ENCODE measurements at places on chromosomes 2 and 18.

GRCh38 chr2:172251231-172251630, 148.5 kb upstream of the DLX2 start:
- DNase-seq, result no peak

DNA sequence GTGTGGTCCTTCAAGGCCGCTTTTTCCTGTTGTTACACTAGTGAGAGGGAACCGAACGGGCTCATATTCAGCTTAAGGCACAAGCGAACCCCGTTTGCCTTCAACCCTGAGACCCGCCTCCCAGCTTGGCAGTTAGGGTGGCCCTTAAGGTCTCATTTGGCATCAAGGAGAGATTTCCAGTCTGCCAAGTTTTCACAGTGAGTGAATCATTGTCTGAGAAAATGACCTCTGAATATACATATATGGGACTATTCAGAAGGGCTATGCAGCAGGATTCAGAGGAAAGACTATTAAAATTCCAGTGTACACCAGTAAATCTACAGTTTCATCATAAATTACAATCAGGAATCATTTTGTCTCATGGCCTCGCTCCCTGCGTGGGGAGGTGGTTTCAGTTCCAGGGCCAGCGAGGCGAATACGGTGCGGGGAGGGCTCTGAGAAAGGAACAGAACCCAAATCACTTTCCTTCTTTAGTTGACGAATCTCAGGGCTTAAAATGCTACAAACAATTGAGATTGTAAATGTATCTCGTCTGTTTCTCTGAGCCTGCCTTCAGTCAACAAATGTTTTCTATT, 231.4 kb downstream of the FAM210A start:
- DNase-seq, result no peak

DNA sequence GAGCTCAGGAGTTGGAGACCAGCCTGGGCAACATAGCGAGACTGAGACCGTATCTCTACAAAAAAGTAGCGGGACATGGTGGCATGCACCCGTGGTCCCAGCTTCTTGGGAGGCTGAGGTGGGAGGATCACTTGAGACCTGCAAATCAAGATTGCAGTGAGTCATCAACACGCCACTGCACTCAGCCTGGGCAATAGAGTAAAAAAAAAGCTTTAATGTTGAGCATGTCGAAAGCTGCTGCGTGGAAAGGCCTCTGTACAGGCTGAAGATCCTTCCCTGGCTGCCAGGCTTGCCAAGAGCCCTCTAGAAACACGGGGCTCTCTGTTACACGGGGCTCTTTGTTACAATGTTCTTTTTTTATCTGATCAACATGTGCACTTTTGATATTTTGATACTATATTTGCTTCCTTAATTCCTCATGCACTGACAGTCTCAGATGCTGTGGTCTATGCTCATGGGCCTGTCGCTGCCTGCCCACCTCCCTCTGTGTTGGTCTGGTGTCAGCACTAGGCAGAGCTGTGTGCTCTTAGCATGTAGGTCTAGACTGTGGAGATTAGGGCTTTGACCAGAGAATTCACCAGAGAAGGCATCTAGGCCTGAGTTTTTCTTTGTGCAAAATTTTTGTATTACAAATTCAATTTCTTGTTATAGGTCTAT, 18.7 kb downstream of the CLK1 start:
- peak; percentile 34 for DNase-seq

DNA sequence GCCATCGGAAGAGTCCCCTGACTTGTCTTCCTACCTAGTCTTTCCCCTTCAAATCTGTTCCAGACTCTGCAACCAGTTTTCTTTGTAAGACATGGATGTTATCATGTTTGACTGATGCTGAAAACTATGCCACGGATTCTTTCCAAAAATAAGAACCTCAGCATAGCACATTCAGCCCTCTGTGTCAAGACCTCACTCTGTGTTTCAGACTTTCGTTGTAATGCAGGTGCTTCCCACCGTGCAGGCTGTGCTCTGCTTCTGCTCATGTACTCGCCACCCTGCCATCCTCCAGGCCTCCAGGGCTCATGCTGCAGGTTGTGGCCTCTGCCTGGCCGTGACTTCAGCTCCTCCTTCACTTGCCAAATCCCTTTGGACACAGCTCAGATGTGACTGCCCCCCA, 347.0 kb upstream of the RAB12 start:
- DNase-seq, result no peak

DNA sequence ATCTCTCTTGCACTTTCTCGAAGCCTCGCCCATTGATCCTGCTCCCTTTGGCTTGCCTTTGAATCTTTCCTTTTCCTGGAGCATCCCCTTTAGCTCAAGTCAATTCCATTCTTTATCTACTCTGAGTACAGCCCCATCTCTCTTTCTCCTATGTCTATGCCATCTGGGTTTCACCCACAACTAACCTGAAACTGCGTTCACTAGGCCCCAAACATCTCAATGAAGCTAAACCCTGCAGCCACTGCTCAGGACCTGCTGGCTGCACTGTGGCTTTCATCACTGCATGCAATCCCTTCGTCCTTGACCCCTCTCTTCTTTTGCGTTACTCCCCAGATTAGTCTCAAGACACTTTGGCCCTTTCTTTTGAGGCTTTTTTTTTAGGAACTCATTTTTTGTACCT, 81.6 kb upstream of the CYRIA start:
- DNase-seq, result no peak

GRCh38 chr2:6946722-6947121, 29.5 kb downstream of the RNF144A start:
- no peak for DNase-seq

- no peak for DNase-seq
Measured at GRCh38 chr2:27264253-27264752, 1.5 kb upstream of the SLC30A3 start.

DNA sequence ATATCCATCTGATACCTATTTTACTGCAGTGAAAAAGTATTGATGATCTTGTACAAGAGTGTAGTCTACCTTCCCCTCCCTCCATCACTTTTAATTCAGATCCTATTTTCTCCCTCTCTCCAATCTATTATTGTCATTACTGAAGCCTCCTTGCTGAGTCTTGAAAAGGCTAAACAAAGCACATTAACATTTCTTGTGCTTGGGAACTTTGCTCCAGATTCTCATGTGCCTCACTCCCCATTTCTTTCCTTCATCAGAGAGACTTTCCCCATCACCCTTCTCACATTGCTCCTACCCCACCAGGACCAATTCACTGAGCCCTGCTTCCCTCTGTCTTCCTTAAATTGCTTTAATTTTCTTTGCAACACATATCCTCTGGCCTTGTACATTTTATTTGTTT, 736.2 kb upstream of the GCFC2 start:
- DNase-seq, result no peak

- DNase-seq, result no peak
Measured at GRCh38 chr2:118094503-118094902, 6.2 kb downstream of the INSIG2 start.

- no peak for DNase-seq
Measured at GRCh38 chr18:58226429-58226828, 182.4 kb downstream of the NEDD4L start.

DNA sequence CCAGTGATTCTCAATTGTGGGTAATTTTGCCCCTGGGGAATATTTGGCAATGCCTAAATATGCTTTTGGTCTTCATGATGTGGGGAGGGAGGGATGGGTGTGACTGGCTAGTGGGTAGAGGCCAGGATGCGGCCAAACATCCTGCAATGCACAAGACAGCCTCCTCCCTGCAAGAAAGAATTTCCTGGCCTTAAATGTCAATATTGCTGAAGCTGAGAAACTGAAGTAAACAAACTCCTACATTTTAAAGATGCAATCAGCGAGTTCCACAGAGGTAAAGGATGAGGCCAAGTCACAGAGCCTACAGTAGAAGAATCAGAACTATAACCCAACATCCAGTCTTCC, 272.9 kb upstream of the EPHA4 start:
- no peak for DNase-seq

- DNase-seq, result no peak
Measured at GRCh38 chr18:61085036-61085435, 248.2 kb upstream of the CDH20 start.

DNA sequence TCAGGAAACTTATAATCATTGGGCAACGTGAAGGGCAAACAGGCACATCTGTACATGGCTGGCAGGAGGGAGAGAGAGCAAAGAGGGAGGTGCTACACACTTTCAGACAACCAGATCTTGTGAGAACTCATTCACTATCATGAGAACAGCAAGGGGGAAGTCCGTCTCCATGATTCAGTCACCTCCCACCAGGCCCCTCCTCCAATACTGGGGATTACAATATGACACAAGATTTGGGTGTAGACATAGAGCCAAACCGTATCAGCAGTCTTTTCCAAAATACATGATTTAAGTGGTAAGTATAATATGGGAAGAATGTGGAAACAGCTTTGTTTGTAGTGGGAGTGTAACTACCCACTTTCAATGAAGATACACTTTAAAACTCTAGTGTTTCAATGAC, 65.0 kb downstream of the EPB41L5 start:
- DNase-seq, result no peak

DNA sequence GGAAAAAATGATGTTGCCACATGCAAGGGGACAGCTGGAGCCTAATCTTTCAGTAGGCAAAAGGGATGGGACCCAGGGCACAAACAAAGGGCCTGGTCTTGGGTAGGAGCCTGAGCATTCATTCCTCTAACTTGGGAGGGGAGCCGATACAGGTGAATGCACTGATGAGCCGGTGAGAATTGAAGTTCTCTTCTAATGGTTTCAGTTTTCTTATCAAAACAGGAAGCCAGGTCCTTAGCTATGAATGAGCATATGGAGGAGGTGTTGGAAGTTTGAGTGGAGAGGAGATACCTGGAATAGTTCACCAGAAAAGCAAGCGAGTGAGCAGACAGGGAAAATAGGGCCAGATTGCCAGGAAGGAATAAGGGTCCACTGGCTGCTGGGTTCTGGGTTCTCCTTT, 10.1 kb downstream of the DPP4 start:
- no peak for DNase-seq

GRCh38 chr2:12709207-12709522, 7.6 kb upstream of the TRIB2 start:
- no peak for DNase-seq

DNA sequence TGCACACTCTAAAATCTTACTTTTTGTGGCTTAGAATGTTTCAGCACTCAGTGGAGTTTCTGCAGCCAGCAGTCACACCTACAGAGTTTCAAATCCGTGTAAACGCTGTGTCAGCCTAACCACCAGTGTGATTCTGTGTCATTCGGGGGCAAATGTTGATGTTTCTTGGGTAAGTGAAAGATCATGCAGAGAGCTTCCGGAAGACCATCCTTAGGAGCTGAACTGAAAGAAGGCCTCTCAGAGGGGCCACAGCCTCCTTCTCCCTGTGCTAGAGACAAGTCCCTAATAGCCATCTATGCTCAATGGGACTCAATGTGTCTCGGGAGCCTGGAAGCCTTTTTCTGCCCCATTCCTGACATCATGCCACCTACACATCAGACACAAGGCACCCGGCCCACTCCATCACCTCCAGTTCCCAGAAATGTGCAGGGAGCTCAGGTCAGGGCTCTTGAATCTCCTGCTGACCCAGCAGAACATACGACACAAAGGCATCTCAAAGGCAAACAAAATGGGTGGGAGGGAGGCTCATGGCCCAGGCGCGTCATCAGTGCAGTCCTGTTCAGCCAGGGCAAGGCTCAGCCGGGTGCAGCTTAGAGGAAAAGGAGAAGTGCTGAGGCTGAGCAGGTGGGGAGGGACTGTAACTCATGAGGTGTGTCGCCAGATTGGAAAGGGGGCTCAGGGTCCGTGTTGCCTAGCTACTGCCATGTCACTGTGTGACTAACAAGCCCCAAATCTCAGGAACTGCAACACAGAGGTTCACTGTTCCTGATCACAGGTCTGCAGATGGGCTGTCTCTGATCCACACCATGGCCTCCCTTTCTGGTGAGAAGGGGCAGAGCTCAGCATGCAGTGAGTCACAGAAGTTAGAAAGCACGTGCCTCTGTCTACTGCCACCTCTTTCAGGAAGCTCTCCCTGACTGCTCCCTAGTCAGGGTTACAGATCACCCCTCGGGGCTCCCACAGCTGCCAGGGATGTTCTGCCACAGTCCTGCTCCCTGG, 82.0 kb downstream of the SMAD7 start:
- DNase-seq, result peak; percentile 76

GRCh38 chr2:159445307-159445706, 158.8 kb upstream of the WDSUB1 start:
- no peak for DNase-seq

- no peak for DNase-seq
Measured at GRCh38 chr2:88874063-88874657, 182.7 kb downstream of the RPIA start.

DNA sequence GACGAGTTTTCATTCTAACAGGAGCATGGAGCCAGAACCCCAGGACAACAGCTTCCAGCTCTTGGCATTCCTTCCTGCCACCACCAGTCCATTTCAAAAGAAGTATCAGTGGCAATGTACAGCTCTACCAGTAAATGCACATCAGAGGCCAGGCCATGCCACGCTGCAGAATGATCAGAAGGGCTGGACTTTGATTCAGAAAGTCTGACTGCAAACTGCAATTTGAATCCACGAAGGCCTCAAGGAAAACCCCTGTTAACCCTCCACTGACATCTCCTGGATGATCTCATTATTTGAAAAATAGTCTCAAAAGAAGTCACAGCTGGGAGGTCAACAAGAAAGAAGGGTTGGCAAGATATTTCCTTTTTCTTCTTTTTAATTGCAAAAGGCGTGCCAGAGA, 119.2 kb downstream of the MYO5B start:
- no peak for DNase-seq

GRCh38 chr2:237995036-237995435, 28.2 kb downstream of the UBE2F start:
- peak; percentile 32 for DNase-seq

- DNase-seq, result no peak
Measured at GRCh38 chr2:6872394-6872793, 5.2 kb upstream of the RSAD2 start.

- DNase-seq, result no peak
Measured at GRCh38 chr2:197122821-197123220, 187.8 kb downstream of the ANKRD44 start.

- no peak for DNase-seq
Measured at GRCh38 chr18:45760462-45761036, 36.6 kb downstream of the SLC14A1 start.

DNA sequence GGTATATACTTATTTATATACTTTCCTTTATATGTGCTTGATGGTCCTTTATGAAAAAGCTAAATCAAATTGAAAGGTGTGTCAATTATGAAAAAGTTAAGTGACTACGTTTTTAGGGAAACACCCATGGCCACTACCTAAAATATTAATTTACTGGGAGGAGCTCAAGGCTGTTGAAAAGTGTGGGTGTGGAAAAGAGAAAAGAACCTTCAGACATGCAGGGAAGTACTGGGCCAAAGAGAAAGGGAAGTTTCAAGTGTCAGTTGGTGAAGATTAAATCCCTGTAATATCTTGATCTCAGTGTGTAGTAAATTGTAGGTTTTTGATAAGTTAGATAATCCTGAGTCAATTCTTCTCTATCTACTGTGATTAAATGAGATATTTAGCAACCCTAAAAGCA, 6.2 kb upstream of the GKN1 start:
- DNase-seq, result no peak

- DNase-seq, result no peak
Measured at GRCh38 chr18:72225958-72226357, 318.2 kb downstream of the CBLN2 start.

DNA sequence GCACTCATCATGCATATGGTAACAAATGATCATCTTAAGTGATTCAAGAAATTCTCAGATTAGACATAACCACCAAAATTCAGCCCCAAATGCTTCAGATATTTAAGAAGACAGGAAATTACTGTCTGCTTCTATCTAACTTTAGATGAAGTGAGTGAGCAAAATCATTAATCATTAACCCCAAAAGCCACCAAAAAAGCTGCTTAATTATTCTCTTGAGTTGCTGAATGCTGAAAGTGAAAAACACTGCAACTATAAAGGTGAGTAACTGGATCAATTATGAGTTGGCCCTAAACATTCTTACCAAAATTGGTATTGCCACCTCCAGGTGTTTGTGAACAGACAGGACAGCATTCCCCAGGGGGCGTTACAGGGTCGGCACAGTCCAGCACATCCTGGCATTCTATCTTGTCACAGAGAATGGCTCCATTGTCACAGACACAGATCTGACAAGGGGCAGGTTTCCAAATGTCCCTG, 69.6 kb downstream of the COL5A2 start:
- DNase-seq, result no peak

All from activated CD8-positive, alpha-beta memory T cell treated with anti-CD3 and anti-CD28 coated beads, Interleukin-2, amount 50 U/mL, for 48 hours (primary cell).